Activated T-cell treated with anti-CD3 and anti-CD28 coated beads, Interleukin-2, amount 50 U/mL, for 72 hours (primary cell): ENCODE measurements at places on chromosomes 1 and 21.
A peak's percentile ranks its signal among the peaks of the same experiment; 100 is the strongest.

DNA sequence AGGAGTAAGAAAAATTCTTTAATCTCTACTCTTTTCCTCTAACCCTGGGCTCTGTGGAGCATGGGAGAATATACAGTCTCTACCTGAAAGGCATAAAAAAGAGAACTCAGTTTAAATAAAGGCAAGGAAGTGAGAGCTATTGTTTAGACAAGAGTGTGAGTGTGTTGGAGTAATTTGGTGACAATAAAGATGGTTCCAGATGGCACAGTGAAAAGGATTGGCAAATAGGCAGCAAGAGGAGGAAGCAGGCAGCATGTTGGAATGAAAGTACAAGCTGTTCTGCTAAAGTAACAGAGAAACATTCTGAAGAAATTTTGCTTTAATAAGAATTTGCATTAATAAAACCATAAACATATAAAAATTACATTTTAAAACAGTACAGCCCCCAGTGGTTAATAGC, 163.4 kb downstream of the DNM3 start:
- DNase-seq, result no peak

- no peak for DNase-seq
These were observed 55.6 kb downstream of the L1TD1 start for GRCh38 chr1:62250126-62250726.

- no peak for DNase-seq
These were observed 66.5 kb downstream of the PLPP3 start for GRCh38 chr1:56512724-56513494.

DNA sequence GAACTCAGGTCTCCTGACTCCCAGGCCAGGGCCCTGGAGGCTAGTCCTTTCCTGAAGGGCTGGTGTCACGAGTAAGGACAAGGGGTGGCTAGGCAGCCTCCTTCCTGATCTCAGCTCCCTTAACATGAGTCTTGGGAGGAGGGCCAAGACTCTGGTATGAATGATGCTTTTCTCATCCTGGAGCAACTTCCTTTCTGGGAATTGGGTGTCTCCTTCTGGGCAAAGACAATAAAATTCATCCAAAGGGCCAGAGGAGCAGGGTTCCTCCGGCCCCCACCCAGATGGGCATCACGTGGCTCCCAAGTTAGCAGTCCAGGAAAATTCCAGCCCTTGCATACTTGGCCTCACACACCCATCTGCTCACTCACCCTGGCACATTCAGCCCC, at the start of gene FAM167B:
Gene FAM167B (plus strand): TSS at position 335 of the 386 bp plus-strand sequence. CDS start 200 bp downstream, outside the sequence.
- DNase-seq, result no peak

- DNase-seq, result no peak
These were observed 270.4 kb downstream of the GRIK1 start for GRCh38 chr21:29669416-29669815.

- DNase-seq, result no peak
These were observed 37.8 kb downstream of the XCL1 start for GRCh38 chr1:168614235-168614634.

GRCh38 chr1:198902655-198903054, 263.8 kb downstream of the PTPRC start:
- DNase-seq, result no peak

DNA sequence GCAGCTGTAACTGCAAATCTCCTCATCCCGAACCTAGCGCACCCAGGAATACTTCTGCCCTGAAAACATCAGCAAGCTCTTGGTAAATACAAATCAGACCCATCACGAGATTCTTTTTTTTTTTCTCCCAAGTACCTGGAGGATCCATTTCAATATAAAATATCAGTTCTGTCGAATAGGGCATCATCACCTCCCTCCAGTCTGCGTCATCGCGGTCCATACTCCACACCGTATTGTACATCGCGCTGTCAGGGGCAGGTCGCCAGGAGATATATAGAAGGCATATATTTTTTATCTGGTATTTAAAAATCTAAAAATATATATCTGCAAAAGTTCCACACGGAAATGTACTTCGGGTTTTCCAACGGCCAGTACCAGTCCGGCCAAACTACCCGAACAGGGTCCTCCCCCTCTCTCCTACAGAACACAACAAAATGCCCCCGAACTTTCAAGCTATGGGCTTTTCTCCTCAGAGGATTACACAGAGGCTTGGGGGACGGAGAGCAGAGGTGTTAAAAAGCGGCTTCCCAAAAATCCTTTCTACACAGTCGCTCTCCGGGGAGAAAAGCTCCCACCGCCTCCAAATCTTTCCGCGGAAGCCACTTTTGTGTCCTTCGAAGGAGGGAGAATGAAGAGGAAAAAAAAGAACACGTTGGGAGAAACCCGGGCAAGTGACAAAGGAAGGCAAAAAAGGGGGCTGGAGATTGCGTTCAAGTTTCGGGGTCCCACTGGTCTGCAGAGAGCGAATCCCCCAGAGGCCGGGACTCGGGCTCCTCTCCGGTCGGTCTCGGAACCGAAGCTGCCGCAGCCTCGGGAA, 509 bp downstream of the PIK3R3 start:
- DNase-seq, result peak; percentile 25

- no peak for DNase-seq
These were observed 334.3 kb downstream of the TGFB2 start for GRCh38 chr1:218679391-218679790.

- DNase-seq, result no peak
These were observed 4.0 kb downstream of the ERG start for GRCh38 chr21:38494251-38494642.

DNA sequence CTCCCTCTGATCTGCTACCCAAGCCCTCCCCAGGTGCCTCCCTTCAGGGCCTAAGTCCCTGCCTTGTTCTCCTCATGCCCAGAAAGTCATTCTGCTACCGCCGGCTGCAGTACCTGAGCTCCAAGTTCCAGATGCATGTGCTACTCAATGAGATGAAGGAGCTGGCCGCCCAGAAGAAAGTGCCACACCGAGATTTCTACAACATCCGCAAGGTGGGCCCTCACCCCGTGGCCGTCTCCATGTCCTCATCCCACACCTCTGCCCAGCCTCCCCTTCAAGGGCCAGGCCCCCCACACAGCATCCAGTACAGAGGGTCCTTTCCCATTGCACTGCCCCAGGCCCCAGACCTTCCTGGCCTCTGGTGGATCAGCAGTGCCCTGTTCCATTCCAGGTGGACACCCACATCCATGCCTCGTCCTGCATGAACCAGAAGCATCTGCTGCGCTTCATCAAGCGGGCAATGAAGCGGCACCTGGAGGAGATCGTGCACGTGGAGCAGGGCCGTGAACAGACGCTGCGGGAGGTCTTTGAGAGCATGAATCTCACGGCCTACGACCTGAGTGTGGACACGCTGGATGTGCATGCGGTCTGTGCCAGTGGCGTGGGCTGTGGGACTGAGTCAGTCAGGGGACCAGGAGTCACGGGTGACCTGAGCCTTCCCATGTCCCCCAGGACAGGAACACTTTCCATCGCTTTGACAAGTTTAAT, 8.2 kb downstream of the AMPD2 start:
- no peak for DNase-seq

- DNase-seq, result peak; percentile 49
These were observed 26.2 kb upstream of the IL10 start for GRCh38 chr1:206798384-206798996.

DNA sequence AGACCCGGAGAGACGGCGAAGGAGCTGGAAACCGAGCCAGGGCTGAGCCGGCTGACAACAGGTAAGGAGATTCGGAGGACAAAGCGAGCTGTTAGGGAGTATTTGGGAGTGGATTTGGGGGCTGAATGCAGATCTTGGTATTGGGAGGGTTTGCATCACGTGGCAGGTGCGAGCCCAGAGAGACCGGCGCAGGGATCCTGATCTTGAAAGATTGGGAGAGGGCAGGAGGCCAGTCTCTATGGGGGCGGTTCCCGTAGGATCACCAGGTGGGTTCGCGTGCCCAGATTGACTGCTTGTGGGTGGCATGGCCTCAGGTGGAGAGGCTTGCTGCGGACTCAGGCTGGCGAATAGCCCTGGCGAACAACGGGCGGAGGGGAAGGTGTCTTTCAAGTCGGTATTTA, 204 bp downstream of the CIART start:
- no peak for DNase-seq

DNA sequence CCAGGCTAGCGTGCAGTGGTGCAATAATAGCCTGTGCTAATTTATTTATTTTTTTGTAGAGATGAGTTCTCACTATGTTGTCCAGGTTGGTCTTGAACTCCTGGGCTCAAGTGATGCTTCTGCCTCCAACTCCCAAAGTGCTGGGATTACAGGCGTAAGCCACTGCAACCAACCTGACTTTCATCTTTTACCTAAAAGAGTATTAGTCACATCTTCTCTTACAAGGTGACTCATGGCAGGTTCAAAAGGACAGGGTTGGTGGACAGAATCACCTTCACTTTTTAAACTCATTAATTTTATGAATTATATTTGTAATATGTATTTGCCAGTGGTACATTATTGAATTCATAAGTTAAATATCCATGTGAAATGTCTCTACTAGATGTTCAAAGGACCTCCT, 18.1 kb downstream of the JAM2 start:
- DNase-seq, result no peak

DNA sequence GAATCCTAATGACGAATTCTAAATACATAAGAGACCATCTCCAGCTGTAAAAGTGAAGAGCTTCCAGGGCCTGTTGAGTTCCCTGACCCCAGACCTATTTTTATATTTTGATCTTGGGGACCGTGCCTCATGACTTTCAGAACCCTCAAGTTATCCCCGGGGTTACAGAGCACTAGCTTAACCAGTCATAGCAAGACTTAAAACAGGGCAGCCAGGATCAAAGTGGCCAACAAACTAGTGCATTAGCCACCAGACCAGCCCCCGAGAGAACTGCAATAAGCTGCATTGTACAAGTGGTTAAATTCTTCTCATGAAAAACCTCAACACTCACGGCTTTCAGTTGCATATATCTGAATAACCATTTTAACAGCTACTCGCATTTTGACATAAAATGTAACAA, 183.0 kb downstream of the BARHL2 start:
- DNase-seq, result no peak

DNA sequence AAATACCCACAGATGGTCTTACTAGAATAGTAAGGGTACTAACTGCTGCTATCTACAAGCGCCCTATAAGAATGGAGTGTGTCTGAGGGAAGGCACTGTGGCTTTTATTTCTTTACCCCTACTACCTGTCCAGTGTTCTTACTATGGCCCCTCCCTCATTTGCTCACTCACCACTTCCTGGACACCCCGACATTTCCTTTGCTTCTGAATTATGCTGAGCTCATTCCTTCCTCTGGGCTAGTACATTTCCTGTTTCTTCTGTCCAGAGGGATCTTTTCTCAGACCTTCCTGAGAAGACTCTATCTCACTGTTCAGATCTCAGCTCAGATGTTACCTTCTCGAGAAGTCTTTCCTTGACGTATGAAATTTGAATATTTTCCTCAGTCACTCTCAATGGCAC, 192.1 kb upstream of the DAB1 start:
- DNase-seq, result no peak

GRCh38 chr1:6460301-6461050, 5.5 kb downstream of the TNFRSF25 start:
- DNase-seq, result peak; percentile 86

DNA sequence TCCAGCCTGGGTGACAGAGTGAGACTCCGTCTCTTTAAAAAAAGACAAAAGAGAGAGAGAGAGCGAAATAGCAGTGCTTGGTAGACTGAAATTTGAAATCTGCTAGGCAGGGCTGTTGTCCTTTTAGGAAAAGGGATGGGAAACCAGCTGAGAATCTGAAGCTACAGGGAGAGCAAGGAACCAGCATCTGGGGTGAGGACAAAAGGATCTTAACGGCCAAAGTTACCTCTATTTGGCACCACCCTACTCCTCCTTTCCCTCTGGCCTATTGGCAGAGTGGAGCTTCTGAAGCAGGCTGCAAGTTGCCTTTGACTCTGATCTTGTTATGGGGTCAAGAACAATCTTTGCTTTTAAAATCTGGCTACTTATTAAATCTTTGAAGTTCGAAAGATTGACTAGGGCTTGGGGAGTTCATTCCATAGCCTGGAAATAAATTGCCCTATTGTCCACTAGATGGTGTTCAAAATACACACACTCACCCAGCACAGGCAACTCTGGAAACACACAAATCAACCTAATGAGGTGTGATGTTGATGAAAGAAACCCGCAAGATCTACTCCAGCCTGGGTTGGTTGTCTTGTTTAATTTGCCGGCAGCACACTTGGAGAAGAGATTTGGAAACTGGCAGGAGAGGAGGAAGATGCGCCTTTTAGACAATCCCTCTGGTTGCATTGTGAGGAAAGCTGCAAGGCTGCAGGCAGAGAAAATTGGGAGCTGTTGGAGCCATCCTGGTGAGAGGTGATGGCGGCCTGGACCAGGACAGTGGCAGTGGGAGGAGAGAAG, 16.5 kb upstream of the PARP1 start:
- peak; percentile 10 for DNase-seq

DNA sequence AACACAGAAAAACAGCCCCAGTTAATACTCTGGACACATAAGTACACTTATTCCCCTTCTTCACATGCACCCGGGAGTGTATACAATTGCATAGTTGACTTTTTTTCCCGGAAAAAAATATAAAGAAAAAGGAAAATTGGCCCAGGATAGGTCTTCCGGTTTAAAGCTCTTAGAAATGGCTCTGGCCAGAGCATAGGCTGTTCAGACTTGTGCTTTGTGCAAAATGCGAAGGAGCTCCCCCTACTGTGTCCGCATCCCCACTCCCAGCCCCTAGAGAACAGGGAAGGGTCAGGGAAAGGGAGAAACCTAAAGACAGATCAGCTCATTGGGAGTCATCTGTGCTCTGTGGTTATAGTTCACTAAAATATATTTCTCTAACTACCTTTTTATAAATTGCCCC, 5.5 kb upstream of the MTMR11 start:
- DNase-seq, result no peak

DNA sequence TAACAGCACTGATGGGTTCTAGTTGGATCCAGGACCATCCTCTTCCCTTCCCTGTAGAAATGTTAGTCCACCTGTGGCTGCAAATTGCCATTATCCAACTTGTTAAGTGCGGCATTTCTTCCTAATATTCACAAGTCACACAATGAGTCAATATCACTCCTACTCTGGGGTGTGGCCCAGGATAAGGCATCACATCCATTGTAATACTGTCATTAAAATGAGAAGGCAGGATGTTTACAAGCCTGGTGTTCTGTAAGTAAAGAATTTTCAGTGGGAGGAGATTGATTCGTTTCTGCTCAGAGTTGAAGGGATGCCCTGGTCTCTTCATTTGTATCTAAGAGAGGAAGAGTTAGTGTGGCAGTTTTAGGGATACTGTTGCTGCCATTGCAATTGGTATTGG, 18.1 kb upstream of the ARHGAP29 start:
- DNase-seq, result no peak

- DNase-seq, result no peak
These were observed 43.4 kb upstream of the WNT4 start for GRCh38 chr1:22186311-22186710.

DNA sequence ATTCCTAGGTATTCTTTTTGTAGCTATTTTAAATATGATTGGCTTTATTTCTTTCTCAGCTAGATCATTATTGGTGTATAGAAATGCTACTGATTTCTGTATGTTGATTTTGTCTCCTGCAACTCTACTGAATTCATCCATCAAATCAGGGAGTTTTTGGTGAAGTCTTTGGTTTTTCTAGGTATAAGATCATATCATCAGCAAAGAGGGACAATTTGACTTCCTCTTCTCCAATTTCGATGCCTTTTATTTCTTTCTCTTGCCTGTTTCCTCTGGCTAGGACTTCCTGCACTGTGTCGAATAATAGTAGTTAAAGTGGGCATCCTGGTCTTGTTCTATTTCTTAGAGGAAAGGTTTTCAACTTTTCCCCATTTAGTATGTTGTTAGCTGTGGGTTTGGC, 27.5 kb upstream of the PRKACB start:
- DNase-seq, result no peak

GRCh38 chr1:43766086-43766784, 58.9 kb downstream of the ST3GAL3 start:
- DNase-seq, result no peak
